ENCODE measurements at places on chromosomes 2 and 18. TPM values are rescaled to one million over a fixed set of nuclear protein-coding genes. Genes with fewer than 3 reads are reported as not detected.

- DNase-seq, result no peak
Observed at GRCh38 chr2:241025639-241026038, 27.2 kb downstream of the SNED1 start.

The KLHL14 gene
- not detected for total RNA-seq

GRCh38 chr18:23970161-23971096, 44.1 kb upstream of the TTC39C start:
- DNase-seq, result peak; percentile 68

DNA sequence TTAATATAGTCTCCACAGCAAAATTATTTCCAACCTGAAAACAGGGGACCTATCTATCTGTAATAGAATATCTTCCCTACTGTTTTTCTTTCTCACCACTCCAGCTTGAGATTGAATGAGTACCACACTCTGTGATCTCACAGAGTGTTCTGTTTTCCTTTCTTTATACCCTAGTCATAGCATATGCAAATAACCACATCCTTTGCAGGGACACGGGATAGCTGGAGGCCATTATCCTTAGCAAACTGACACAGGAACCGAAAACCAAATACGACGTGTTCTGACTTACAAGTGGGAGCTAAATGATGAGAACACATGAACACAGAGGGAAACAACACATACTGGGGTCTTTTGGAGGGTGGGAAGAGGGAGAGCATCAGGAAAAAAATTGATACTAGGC, 224.7 kb downstream of the SLC8A1 start:
- no peak for DNase-seq

DNA sequence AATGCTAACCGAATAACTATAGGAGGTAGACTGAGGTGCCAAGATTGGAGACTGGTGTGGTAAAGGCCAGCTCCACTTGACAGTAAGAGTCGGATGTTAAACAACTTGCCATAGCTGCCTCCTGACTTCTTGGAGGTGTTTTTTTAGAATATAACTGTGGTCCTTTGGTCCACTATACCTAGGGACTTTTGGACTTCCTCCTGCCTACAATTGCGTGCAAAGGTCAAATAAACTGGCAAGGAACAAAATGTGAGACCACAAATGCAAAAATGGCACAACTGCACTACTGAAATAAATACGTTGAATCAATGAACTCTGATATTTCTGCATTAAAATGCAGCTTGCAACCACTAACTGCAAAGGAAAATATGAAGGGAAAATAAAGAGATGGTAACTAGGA, 338.6 kb downstream of the NRXN1 start:
- DNase-seq, result no peak

The CFAP65 gene
- total RNA-seq, result not detected

GRCh38 chr2:96835830-96836229, 8.0 kb downstream of the ANKRD23 start:
- DNase-seq, result no peak

DNA sequence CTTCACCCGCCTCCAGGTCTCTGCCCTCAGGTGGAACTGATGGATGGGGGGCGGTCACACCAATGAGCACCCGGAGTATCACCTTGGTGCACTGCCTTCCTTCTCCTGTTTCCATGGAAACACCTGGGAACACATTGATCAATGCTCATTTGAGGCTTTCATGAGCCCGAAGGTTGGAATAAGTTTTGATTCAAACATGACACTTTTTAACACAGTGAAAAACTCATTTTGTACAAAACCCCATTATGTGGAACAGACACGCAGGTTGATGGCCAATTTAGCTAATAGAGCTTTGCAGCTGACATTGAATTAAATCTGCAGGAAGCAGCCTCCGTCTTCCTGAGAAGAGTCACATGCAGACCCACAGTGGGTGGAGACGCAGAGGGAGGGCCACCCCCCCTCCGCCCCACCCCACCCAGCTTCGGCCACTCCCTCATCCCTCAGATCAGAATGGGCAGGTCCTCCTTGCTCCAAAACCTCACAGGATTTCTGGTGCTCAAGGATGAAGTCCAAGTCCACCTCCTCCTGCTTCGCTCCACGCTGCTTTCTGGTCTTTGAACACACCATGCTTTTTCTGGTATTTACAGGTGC, 96.0 kb upstream of the MYCN start:
- no peak for DNase-seq

The UPP2 gene
- not detected for total RNA-seq

- no peak for DNase-seq
Observed at GRCh38 chr18:23618862-23619387, 32.6 kb upstream of the NPC1 start.

DNA sequence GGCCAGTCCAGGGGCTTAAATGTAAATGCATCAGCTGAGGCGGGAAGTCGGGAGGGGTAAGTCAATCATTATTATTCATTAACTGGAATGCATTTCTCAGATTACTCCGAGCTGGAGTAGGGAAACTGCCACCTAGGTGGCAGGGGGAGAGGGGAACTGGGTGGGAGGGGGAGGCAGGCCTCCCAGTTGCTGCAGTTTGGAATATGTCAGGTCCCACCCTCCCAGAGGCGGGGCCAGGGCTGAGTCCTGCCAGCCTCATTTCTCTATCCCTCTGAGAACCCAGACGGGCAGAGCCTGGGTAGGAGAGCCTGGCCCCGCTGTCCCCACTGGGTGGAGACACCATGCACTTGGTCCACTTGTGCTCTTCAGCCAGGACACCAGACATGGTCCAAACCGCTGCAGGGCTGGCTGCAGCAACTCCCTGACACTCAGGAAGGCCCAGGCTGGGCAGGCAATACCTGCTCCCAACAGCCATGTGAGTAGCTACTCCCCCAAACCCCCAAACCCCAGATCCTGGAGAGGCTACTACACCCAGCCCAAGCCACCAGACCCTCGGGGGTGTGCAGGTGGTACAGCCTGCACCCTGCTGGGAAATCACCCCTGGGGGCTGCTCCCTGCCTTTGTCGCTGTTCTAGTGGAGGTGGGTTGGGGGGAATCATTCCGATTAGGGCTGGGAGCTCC, at the start of gene GPBAR1:
TSS of gene GPBAR1 (plus strand) at position 274 of the 681 bp plus-strand sequence. CDS start 1,710 bp downstream, outside the sequence.
- DNase-seq, result no peak

The MYOM1 gene
- 1.8 TPM for total RNA-seq

DNA sequence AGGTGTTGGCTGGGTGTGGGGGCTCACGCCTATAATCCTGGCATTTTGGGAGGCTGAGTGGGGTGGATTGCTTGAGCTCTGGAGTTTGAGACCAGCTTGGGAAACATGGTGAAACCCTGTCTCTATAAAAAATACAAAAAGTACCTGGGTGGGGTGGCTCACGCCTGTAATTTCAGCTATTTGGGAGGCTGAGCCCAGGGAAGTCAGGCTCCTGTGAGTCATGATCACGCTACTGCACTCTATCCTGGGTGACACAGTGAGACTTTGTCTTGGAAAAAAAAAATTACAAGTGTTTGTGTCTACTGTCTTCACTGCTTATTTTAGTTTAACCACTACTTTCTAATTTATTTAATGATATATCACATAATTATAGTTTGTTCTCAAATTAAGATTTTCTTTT, 62.7 kb upstream of the DOCK10 start:
- DNase-seq, result no peak

DNA sequence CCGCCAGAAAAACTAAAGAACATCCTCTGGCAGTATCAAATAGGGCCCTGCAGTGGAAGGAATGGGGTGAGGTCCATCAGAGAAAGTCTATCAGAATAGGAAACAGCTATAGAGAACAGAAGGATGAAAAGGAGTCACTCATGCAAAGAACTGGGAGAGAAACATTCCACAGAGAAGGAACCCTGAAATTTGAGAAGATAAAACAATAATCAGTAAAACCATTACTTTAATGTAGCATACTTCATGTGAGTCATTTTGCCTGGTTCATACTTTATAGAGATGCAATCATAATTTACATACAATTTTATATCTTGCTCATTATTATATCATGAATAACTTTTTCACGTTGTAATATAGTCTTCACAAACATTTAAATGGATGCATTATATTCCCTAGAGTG, 402.2 kb downstream of the NCKAP5 start:
- DNase-seq, result no peak
